AG04450 (cell line): ENCODE measurements at places on chromosomes 2 and 18.

- no peak for DNase-seq
These were observed 14.2 kb downstream of the RHBDD1 start for GRCh38 chr2:226850024-226850423.

DNA sequence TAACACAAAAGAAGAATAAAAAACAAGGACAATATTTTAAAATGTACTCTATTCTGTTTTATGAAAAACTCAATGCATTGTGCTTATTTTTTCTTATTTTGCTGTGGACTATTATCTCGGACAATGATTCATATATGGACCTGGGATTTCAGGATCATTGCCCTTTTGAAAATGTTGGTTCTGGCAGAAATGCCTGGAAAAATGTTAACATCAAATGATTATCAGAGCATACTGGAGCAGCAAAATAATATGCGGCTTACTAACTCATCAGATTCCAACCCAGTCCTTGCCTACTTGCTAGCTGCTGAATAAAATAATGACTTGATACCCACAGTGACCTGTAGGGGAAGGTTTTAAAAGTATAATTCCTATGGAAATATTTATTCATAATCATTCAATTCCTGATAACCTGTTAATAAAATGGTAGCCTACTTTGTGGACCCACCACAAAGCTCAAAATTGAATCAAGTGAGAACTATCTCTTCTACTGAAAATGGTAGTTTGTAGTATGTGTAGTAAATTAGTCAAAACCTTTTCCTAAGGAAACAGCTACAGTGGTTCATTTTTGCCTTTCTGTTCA, 117.4 kb downstream of the NEB start:
- DNase-seq = no peak

- DNase-seq = no peak
These were observed 154.7 kb downstream of the TWIST2 start for GRCh38 chr2:239002591-239002953.

DNA sequence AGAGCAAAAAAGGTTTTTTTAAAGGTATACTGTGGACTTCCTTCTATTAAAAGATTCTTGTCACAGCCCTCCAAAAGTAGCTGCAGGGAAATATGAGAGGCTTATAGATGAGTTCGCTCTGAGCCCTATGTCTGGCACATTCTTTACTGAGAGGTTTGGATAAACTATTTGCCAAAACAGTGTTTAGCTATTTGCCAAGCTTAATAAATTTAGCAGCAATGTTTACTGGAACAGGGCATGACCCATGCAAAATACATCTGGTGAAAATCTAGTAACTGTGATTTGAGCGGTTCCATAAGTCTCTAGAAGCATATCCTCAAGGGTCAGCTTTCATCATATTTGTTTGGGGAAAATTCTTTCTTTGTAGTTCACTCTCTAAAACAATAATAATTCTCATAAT, 1696.7 kb upstream of the PIK3C3 start:
- DNase-seq = peak; percentile 51
